ENCODE measurements at places on chromosomes 3 and 15.
A peak's percentile ranks its signal among the peaks of the same experiment; 100 is the strongest.

DNA sequence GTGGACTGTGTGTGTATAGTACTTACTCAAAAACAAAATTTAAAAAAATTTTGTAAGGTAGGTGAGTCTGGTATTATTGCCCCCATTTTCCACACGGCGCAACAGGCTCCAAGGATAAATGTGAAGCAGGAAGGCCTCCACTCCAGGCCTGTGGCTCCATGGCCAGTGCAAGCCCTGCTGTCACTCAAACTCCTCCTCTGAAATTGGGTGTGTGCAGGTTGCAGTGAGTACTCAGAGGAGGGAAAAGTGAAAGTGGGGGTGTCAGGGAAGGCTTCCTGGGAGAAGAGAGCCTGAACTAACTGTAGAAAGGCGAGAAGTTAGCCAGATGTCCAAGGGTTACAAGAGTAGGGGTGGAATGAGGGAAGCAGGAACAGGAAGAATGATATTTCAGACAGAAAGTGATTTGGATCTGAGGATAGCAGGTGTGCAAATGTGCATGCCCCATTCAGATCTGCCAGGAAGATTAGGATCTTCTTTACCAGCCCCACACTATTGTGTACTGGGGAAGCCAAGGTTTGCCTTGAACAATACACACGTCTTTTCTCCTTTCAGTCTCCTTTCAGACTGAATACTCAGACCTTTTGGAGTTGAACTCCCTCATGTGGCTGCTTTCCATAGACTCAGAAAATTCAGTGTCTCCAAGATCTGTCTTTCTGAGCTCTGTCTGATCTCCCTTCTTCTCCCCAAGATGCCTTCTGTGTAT is 48.7 kb upstream of the RYK start:
- no peak for DNase-seq

DNA sequence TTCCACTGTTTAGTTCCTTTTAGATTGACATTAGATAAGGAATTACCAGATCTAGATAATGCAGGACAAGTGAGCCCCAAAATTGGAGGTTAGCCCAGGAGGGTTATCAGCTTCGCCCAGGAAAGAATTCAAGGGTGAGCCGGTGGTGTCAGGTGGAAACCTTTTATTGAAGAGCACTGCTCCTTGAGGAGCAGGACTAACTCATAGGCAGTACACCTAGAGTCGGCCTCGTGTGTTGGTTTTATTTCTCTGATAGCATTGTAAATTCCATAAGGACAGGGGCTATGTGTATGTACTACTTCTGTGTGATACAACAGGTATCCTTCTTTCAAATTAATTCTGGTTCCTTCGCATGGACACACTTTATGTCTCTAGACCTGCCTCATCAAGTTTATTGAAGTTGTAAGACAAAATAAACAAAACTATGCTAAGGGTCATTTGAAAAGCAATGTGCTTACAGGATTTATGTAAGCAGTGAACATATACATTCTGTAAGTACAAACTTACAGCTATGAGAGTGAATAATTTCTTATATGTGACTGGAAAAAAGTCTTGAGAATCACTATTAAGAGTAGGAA is 57.2 kb downstream of the SNX4 start:
- no peak for DNase-seq

- DNase-seq = no peak
Measured at GRCh38 chr15:64634027-64634426, 141.4 kb downstream of the RBPMS2 start.

GRCh38 chr3:112744825-112745566 is 101.7 kb downstream of the CD200R1L start:
- no peak for DNase-seq

- DNase-seq = no peak
Measured at GRCh38 chr15:25688166-25688565, 175.0 kb downstream of the ATP10A start.

DNA sequence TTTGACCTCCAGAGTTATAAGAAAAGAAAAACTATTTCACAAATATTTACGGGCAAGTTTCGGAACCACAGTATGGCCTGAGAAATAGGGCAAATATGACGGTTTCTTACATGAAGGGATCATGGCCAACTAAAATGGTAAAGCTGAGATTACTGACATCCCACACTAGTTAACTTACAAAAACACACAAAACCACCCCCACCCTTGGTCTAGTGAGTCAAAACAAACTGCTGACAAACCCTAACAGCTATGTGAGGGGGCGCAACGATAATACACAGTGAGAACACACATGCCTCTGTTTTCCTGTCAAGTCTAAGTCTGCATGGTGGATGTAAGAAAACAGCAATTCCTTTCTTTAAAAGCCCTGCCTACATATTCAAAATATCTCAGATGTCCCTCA is 32.3 kb downstream of the CBLB start:
- no peak for DNase-seq

DNA sequence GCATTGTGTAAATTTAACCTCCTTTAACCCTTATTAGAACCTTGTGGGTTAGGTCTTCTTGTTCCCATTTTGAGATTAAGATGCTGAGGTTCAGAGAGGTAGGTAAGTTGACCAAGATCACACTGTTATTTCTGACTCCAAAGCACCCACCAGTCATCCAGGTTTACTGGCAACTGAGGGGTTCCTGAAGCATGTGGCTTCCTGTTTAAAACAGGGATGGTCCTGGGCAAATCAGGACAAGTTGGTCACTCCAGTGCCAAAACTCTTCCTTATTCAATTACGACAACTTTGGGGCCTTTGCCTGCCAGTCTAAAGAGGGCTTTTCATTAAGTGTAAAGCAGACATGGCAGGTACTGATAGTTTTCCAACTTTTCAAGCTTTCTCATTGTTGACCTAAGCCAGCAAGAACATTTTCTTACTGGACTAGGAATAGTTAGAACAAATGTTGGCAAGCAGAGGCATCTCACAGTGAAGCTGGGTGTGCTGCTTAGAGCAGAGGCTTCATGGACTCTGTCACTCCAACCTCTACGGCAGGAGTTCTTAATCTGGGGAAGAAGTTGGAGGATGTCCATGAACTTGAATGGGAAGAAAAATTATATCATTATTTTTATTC is 149.4 kb upstream of the ADAMTS9 start:
- no peak for DNase-seq

DNA sequence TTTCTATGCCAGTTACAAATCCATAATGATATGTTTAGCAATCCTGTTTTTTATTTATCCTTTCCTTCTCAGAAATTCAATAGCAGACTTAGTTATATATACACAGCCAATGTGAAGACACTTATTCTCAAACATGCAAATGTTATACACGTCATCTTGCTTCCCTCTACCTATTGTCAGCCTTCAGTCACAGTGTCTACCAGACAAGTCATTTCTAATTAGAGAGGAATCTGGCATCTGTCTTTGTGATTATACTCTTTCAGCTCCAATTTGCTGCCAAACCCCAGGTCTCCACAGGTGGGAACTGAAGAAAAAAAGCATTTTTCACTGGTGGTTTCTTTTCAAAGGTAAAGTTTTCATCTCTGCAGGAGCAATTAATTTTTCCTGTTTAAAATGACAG is 793.1 kb downstream of the AGBL1 start:
- no peak for DNase-seq

DNA sequence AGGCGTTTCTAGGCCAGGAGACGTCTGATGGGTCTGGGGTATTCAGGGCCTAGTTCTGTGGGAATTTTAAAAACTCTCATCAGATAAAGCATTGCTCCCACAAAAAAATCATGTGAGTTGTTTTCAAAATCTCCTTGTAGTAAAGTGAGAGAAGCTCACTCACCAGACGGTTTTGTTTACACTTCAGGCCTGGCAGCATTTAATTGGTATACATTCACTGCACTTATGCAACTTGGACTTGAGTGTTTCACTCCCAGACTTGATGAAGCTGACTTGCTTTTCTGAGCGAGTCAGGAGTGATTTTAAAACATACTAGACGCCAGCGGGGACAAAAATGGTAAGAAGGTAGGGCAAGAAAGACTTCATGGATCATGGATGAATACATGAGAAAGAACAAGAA is 75.2 kb downstream of the SLCO3A1 start:
- no peak for DNase-seq

GRCh38 chr3:104291878-104292277 is 1074.8 kb upstream of the ALCAM start:
- no peak for DNase-seq

- no peak for DNase-seq
Measured at GRCh38 chr15:89812011-89812846, 2.4 kb downstream of the ANPEP start.

DNA sequence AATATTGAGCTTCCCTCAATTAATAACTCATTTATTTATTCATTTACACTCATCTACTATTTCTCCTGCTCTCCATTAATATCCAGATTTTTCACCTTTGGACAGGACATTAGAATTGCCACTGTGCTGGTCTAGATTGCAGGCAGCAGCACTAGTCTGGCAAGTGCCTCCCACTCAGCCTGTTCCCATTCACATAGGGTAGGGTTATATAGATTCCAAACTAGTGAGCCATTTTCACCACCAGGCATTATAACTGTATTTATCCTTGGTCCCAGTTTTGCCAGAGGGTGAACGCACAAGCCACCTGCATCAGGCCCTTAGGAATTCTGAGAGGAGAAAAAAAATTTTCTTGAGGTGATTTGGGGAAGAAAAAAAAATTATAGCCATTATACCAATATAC is 44.5 kb downstream of the ANAPC13 start:
- DNase-seq = no peak

GRCh38 chr3:108024146-108024850 is 66.5 kb downstream of the CD47 start:
- no peak for DNase-seq

DNA sequence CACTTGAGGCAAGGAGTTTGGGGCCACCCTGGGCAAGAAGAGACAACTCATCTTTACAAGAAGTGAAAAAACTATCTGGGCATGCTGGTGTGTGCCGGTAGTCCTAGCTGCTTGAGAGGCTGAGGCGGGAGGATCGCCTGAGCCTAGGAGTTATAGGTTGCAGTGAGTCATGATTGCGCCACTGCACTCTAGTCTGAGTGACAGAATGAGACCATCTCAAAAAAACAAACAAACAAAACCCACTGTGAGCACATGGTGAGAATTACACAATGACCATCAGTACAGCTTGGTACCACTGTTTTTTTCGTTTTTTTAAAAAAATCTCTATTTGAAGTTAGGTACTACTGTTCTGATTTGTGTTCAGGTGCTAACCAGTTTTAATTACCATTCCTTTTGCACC is 13.6 kb downstream of the VPS39 start:
- DNase-seq = no peak

DNA sequence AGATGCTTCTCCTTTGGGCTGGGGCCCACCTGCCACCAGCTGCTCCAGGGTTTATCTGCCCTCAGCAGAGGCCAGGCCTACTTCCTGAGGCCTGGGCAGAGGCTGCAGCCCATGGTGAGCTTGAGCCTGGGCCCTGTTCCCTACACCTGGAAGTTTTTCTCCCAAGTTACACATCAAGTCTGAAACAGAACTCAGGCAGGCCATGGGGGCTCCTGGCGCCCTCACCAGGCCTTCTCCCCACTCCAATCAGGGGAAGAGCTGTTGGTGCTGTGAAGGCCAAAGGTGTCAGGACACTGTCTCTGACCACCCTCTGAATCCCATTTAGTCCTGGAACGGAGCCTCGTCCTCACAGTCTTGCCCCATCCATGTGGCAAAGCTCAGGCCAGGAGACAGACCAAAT is 7.3 kb downstream of the VWA5B2 start:
- DNase-seq = no peak

DNA sequence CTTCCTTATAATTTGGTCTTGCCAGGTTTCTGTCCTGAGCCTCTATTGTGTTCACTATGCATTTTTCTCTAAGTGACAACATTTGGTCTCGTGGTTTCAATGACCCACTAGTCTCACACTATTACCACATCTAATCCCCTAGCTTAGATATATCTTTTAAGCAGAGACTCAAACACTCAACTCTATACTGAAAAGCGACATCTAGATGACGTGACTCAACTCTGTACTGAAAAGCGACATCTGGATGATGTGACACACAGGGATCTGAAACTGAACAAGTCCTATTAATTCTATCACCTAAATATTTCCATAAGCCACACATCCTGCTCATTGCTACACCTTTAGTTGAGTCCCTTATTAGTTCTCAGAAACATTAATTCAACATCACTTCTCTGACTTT is 141.7 kb upstream of the MBNL1 start:
- no peak for DNase-seq

GRCh38 chr3:15997274-15997943 is 177.1 kb upstream of the GALNT15 start:
- no peak for DNase-seq

DNA sequence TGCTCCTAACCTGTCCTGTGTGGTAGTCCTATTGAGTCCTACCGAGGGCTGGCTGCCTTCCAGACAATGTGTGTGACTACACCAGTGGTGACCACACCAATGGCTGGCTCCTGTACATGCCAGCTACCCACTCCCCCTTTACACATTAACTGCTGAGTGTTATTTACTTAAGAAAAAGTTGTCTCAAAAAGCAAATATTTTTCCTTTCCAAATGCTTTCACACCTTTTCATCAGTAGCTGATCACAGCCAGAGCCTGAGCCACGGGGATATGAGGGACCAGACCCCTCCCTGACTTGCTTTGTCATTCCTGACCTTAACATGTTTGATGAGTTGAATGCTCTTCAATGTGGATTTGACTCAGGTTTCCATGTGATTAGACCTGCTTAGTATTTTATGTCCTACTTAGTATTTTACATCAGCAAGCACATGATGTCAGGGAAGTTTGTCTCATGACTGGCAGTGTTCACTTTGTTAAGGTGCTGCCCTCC is 29.6 kb upstream of the GREM1 start:
- peak; percentile 10 for DNase-seq

DNA sequence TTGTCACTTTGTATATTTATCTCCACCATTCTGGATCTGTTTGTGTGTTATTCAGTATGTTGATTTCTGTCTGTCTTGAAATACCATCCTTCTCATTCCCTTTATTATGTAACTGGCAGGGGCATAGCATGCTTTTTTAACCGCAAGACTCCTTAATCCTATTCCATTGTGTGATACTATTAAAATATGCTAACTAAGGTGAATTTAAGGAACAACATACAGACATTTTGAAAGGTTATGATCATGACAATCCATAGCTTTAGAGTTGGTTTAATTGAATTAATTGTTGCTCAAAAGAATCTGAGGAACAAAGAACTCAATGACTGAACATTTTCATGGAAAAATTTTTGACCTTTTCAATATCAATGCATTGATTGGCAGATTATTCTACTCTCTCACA is 677.3 kb upstream of the ROBO1 start:
- no peak for DNase-seq

GRCh38 chr3:50873376-50874157 is 198.8 kb downstream of the DOCK3 start:
- no peak for DNase-seq

GRCh38 chr15:80977627-80978036 is 12.0 kb downstream of the MESD start:
- DNase-seq = no peak

Data from DMS79 treated with DMSO at 0.1 percent for 48 hours (cell line).